Stimulated activated CD4-positive, alpha-beta T cell treated with anti-CD3 and anti-CD28 coated beads, TNF-alpha, amount 100 ng/mL, for 48 hours (primary cell): ENCODE measurements at places on chromosomes 1 and 21.

GRCh38 chr1:202157945-202158344 lies 2.5 kb downstream of the PTPN7 start:
- DNase-seq: no peak

DNA sequence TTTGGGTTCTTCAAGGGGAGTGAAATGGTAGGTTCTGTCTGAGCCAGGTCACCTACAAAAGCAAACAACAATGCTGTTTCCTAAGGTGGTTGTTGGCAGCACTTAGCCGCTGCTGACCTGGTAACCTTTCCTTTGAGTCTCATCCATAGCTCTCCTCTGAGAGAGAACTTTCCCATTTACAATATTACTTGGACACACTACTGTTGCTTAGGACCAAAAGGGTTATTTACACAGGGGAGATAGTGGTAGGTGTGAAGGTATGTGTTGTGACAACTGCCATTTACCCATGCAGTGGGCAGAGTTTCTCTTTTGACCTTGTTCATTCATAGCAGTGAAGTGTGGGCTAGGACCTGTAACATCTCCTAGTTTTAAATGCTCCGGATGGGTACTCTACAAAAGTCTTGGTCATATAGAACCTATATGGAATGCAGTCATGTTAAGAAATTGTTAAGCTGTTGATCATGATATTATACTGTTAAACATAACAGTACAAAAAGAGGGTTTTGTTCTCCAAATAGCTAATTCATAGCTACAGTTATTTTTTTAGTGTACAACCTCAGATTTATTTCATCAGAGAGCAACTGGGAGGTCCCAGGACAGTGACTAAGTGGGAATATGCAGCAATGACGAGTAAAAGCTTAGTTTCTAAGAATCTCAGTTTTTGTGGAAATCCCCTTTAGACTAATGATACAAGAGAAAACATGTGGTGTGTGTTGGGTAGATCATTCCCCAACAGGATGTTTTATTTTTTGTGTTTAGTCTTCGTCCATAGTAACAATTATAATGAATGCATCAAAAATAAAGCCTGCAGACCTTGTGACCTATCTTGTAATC lies 219.7 kb downstream of the NFIA start:
- no peak for DNase-seq

GRCh38 chr1:59308839-59309238 lies 11.9 kb downstream of the FGGY start:
- no peak for DNase-seq

- DNase-seq: no peak
Measured at GRCh38 chr1:9842781-9843575, 19.2 kb upstream of the CLSTN1 start.

DNA sequence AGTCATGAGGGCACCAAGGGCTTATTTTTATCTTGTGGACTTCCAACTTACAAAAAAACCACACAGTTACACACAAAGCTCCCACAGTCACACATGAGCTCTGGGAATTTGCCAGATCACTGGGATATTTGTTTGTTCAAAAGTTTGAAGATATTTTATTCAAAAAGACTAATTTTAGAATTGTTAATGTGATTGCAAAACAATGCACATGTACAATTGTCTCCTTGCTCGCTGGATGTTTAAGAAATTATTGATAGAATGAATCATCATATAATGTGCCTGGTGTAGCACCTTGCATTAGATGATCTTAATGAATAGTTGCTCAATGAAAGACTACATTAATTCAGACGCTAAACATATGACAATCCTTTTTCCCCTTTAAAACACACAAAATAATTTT lies 570.3 kb downstream of the LMO4 start:
- DNase-seq: no peak

- no peak for DNase-seq
Measured at GRCh38 chr1:232944347-232944746, 6.1 kb upstream of the NTPCR start.

DNA sequence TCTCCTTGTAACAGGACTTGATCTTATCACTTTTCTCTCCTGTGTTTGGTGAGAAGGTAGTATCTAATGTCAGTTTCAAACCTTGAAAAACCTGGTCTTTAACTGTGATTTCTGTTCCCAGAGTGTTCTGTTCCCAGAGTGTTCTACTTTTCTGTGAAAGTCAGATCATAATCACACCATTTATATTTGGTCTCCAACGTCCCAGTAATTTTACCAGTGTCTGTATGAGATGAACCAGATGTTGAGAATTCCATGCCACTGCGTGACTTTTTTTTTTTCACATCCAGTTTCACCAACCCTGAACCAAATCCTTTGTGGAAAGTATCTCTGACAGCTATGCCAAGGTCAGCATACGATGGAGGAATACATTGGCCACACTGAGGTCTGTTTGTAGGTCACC lies 365.2 kb downstream of the USP25 start:
- DNase-seq: no peak

DNA sequence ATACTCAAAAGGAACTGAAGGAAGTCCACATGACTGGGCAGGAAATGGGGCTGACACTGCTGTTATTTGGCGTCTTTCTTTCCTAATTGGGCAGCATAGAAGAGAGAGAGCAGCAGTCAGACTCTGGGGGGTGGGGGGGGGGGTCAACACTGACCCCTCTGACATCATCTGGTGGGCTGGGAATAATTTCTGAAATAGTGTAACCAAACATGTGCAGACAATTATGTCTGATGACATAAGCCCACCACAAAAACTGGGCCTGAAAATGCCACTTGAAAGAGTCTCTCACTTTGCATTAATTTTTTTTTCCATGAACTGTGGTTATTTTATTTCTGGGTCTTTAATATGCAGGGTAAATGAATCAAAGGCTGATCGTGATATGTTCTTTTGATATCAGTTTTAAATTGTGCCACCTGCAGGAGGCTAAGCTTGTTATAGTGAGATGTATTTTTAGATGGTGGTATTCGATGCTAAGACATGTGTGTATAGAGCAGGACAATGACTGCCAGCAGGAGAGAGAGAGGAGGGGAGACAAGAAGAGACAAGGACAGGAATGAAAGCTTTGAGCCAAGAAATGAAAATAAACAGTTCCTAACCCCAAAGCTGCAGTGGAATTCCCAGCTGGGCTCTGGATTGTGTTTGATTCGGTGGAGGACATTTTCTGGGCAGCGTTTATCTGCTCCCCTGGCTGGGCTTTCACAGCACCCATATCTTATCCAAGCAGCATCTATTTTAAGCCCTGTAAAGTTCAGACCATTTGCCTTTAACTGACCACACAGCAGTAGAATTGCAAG lies 264.7 kb downstream of the PBX1 start:
- DNase-seq: no peak

DNA sequence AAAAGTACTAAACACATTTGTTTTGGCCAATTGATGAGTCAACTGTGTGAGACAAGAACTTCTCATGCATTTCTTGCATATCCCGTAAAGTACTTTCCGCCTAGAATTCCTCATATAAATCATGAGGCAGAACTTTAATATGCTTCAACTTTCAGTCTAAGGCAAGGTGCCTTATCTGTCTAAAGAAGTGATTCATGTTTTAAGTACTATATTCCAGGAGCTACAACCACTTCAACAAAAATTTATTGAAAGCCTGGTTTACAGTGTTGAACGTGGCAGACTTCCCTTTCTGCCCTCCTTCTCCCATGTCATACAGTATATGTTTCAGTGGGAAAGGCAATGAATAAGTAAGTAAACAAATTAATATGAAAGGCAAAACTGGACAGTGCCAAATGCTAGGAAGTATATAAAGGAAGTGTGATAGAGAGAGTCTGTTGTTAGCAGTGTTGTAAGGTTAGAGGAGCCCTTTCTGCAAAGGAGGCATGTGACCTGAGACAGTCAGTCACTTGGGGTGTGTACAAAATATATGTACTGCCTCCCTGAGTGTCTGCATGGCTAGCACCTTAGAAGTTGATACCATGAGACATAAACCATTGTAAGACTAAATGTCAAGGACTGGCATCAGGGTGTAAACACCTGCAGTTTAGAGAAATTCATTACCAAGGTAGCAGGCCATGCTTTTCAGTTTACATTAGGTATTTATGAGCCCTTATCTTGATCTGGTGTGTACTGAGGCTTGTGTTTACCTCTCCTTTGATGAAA lies 362.2 kb downstream of the SRGAP2C start:
- no peak for DNase-seq

DNA sequence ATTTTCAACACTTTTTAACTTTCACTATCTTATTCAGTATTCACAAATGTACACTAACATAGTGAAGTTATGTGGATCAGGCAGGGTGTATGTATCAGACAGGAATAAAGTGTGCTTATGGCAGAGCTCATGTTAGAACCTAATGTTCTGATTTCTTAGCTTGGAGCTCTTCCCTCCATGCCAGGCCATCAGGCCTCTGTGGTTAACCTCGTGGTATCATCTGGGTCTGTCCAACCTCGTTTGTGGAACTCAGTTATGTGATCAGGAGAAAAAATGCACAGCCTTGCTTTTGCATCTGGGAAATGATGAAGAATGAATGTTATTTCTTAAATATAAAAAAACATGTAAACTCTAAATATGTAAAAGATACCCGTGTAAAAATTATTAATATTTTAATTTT lies 86.9 kb downstream of the MPZL1 start:
- no peak for DNase-seq

DNA sequence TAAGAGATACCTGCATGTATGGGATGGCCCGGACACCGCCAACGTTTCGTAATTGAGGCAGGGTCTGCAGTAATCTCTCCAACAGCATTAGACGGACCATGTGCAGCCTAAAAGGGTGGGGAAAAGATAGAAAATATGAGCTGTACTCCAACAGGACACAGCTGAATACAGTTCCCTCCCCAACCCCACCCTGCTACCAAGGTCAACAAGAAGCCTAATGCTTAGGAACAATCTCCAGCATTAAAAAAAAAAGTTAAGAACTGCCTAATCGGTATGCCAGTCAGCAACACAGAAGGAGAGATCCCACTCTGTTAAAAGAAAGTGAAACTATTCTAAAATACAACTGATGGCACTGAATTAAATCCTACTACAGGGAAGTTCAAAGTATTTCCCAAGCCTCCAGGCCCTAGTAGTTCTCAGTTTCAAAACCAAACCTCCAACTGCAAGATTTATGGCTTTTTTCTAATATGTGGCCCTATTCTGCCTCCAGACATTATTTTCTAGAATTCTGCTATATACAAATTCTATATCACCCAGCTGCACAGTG lies 81.0 kb downstream of the UBR4 start:
- no peak for DNase-seq

DNA sequence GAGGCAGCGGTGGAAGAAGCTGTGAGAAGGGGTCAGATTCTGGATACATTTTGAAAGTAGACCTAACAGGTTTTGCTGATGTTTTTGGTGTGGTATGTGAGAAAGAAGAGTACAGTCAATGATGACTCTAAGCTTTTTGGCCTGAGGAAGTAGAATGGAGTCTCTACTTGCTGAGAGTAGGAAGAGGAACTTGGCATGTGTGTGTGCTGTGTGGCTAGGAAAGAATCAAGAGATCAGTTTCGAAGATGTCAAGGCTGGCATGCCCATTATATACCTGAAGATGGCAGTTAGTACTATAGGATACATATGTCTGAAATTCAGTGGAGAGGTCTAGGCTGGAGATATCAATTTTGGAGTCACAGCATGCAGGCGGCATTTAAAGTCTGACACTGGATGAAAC lies 64.4 kb downstream of the MAB21L3 start:
- DNase-seq: no peak

- no peak for DNase-seq
Measured at GRCh38 chr1:59481881-59482505, 185.1 kb downstream of the FGGY start.

GRCh38 chr1:17516303-17517214 lies 22.9 kb upstream of the ARHGEF10L start:
- DNase-seq: no peak

- DNase-seq: no peak
Measured at GRCh38 chr1:167784876-167785550, 63.2 kb downstream of the MPZL1 start.

GRCh38 chr1:172090511-172090817 lies 249.2 kb downstream of the DNM3 start:
- no peak for DNase-seq

- no peak for DNase-seq
Measured at GRCh38 chr1:205481218-205481617, 23.3 kb upstream of the CDK18 start.

DNA sequence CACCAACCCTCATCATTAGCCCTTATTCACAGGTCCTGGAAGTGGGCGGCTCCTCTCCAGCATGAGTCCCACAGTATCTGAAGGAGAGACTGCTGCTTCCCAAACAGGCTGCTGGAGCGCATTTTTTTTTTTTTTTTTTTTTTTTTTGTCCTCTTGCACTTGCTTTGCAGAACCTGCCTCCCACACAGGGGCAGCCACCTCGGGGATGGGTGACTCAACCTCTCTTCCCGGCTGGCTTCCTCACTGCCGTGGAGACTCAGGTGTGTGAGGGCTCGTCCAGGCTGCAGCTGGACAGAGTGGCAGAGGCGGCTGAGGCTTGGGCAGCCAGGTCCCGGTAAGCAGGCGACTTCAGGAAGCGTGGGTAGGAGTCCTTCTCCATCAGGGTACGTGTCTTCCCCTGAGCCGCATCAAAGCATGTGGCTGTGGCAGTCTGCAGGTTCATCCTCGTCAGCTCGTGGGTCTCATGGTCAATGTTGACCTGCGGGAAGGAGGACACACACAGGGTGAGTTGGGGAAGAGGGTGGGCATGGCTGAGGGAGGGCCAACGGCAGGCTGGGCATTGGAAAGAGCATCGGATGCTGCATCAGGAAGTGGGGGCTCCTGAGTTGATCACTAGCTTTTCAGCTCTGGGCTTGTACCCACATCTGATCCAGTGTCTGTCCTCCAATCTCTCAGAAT lies 4.0 kb downstream of the RGS16 start:
- DNase-seq: no peak

DNA sequence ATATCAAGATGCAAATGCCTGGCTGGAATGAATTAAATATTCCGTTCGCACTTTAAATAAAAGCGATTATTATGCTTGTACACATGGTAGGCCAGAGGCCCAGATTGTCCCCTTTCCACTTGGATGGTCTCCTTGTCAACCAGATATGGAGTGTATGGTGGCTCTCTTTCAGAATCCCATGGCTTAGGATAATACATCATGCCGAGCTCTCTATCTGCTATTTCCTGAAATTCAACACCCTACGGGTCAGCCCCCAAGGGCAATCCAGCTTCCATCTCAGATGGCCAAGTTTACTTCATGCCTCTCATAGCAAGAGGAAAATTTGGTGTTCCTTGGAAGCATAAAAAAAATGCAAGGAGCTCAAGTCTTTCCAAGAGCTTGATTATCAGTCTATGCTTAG lies 25.4 kb upstream of the FMO1 start:
- no peak for DNase-seq

- DNase-seq: no peak
Measured at GRCh38 chr1:223847781-223848345, 2.1 kb upstream of the TP53BP2 start.
